ENCODE measurements at places on chromosomes 2 and 18.

DNA sequence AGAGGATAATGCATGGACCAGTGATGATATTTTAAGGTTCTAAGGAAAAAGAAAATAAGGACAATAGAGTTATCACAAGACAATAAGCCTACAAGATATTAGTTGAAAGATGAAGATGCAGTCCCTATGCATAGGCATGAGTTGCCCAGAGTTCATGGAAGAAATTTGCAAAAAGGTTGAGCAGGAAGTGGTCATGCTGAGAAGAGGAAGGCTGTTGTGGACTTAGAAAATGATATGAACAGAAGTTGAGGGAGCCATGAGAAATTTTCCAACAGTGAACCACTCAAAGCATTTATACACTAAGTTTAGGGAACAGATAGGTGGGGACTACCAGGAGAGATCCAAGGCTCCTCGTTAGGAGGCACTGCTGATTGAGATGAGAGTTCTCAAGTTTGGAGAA lies 3.5 kb downstream of the OSBPL6 start:
- DNase-seq = no peak

DNA sequence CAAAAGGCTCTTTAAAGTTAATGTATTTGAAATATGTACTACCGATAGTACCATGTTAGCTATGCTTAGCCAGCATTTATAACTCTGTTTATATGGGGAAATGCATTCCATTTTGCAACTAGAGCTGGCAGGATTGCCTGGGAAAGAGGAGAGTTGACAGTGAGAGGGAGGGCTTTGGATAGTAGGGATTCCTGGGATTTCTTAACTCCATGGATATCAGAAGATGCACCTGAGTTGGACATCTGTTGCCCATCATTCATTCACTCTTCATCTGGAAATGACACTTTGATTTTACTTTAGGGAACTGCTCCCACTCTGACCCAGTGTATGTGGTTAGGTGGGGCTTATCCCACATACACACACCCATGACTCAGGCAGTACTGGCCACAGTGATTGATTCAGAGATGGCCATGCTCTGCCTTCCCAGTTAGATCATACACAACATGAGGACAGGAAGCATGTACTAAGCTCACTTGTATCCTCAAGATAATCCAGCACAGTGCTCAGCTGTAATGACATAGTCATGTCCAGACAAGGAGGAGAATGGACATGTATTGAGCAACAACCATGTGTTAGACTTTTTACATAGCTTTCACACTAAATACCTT lies 248.8 kb downstream of the MREG start:
- DNase-seq = no peak

DNA sequence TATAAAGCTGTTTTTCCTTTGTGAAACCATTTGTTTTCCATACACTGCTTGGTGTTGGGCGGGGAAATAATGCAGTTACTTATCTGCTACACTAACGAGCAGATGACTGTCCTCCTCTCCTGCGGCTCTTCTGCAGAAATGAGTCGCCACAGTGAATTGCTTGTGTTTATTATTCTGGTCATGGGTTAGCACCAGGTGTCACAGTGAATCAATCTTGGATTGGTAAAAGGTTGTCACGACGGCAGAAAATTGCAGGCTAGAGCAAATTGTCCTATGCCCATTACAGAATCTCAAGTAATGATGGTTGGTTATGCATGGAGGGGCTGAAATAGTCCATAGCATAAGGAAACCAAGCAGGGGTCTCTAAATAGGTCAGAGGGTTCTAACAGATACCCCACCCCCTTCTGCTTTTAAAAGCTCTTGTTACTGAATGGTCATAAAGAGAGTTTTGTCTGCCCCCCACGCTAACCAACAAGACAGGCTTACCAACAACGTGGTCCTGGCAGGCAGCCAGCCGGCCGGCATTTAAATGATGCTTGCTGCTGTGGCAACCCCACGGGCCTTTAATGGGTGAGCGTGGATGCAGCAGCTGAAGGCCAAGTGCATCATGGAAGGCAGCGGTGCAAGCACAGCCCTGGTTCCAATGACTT lies 29.5 kb downstream of the RAB31 start:
- DNase-seq = no peak

GRCh38 chr2:147989809-147990403 lies 30.6 kb downstream of the ORC4 start:
- DNase-seq = no peak

GRCh38 chr2:48209214-48209885 lies 303.1 kb upstream of the FBXO11 start:
- DNase-seq = no peak

- no peak for DNase-seq
These were observed 451.8 kb downstream of the TGIF1 start for GRCh38 chr18:3901811-3902210.

GRCh38 chr2:54595999-54596902 lies 127.2 kb upstream of the EML6 start:
- no peak for DNase-seq

DNA sequence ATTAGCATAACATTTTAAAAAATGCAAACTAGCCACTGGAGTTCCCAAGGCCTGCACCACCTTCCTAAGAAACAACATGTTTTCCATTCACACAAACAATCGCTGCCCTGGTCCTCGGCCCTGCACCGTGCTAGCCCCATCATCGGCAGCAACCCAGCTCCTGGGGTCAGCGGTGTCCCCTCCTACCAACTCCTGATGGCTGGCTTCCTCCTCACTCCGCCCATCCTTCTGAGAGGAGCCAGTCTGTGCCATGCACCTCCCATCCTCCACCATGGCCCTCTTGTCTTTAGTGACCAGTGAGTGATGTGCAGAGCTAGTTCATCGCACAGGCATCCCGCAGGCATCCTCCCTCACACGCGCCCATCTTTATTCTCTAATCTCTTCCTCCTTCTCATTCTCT lies 81.9 kb downstream of the LONRF2 start:
- no peak for DNase-seq

DNA sequence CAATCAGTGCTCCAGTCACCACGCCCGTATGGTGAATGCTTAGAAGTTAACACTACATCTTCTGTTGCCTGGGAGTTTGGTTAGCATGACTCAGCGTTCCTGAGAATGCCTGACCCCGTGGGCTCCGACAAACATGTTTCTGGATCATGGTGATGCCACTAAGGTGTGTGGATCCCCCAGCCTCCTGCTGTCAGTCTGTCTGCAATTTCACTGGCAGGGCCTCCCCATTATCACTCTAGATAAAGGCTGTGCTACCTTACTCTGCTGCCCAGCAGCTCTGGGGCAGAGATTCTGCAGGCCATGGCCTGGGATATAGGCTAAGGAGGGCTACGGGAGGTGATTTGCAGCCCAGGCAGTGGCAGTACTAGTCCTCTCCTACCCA lies 66.0 kb downstream of the STPG4 start:
- no peak for DNase-seq

DNA sequence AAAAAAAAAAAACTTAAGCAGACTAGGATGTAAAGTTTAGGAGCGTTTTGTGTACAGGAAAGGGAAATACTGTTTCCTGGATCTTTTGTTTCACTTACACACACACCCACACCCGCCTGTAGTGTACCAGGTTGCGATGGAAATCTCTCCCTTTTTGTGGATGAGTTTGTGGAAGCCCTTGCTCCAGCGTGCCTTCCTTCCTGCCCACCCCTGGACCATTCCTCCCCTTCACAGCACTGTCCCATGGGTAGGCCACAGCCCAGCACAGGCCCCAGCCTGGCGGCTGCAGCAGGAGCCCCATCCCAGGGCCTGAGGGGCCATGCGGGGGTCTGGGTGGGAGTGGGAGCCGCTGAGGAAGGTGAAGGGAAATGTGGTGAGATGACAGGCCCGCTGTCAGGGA lies 15.1 kb downstream of the MALL start:
- DNase-seq = no peak

GRCh38 chr2:36477746-36478145 lies 120.2 kb downstream of the FEZ2 start:
- DNase-seq = no peak

DNA sequence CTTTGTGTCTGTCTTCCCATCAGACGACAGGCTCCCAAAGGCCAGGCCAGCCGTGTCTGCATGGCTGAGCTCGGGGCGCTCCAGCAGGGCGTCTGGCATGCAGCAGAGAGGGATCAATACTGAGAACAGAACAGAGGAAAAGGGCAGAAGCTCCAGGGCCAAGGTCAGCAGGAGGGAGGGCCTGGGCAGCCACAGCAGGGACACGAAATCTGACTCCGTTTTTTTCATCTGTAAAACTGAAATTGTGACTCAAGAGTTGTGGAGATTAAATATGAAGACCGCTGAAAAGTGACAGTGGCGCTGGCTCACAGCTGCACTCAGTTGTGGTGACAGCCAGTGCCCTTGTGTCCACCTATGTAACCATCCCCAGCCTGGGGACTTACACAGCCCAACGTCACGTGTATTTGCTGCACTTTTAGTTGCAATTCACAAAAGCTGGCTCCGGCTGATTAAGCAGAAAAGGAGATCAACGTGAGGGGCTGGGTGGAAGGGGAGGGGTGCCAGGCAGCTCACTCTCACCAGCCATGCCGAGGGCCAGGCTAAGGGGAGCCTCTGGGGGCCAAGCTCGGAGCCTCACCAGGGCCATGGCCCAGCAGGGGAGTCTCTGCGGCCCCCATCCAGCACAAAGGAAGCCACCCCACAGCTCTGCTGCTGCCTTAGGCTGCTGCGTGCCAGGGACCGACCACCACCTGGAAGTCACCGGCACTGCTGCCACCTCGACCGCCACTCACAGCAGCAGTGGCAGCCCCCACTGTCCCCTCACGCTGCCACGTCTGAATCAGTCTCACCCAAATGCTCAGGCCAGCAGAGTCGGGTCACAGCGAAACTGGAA lies 74.7 kb downstream of the EIPR1 start:
- no peak for DNase-seq

DNA sequence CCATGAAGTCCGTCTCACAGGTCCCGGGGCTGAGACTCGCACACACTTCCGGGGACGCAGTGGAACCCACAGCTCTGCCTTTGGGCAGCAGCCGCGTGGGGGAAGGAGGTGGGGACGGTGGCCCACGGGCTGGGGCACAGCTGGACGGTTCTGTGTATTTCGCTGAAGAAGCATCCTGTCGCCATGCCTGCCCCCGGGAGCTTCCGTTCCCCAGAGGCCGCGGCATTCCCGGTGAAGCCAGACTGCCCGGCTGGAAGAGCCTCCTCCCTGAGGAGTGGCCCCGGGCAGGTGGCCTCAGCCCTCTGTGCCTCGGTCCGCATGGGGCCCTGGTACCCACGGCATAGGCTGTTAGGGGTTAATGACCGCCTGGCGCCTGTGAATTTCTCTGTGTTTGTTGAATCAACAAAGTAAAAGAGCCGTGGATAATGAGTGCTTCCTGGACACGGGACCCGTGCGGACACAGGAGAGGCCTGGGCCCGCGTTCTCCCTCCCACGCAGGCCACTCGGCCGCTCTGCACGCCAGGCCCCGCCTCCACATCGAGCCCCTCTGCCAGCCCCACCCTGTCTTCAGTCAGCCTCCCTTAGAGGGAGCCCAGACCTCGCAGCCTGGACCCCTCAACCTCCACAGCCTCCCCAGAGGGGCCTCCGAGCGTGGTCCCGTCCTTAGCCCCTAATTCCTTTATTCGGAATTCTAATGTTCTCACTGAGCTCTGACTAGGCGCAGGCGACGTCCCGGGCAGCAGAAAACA lies 51.0 kb downstream of the KCNG2 start:
- DNase-seq = no peak

GRCh38 chr2:197322724-197323720 lies 12.4 kb upstream of the ANKRD44 start:
- DNase-seq = no peak

DNA sequence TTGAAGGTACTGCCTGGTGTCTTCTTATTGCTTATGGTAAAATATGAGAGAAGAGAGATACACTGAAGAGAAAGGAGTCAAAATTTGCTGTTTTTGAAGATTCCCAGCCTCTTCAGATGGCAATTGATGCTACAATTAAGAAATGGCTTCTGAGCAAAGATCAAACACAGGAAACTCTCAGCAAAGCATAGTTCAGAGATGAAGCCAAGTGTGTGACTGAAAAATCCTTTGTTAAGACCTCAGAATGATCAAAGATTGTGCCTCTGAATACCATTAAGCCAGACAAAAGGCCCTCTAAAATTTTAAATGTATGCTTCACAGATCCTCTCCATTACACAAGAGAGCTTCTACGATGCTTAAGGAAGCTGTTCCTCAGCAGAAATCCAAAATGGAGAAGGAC lies 216.3 kb downstream of the UXS1 start:
- DNase-seq = no peak

GRCh38 chr2:201559067-201559710 lies 84.1 kb downstream of the TMEM237 start:
- DNase-seq = no peak

DNA sequence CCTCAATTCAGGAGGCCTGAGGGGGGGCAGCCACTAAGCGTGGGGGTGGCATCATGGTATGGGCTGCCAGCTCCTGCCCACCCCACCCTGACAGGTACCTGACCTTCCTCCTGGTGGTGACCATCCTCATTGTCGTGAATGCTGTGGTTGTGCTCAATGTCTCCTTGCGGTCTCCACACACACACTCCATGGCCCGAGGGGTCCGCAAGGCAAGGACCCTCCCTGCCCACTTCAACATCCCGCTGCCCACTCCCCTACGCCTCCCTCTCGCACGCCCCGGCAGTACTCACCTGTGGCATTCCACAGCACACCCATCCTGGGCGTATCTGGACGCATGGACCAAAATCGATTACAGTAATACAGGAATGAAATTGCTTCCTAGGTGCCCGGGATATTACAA lies 4.0 kb downstream of the CHRNG start:
- DNase-seq = no peak

DNA sequence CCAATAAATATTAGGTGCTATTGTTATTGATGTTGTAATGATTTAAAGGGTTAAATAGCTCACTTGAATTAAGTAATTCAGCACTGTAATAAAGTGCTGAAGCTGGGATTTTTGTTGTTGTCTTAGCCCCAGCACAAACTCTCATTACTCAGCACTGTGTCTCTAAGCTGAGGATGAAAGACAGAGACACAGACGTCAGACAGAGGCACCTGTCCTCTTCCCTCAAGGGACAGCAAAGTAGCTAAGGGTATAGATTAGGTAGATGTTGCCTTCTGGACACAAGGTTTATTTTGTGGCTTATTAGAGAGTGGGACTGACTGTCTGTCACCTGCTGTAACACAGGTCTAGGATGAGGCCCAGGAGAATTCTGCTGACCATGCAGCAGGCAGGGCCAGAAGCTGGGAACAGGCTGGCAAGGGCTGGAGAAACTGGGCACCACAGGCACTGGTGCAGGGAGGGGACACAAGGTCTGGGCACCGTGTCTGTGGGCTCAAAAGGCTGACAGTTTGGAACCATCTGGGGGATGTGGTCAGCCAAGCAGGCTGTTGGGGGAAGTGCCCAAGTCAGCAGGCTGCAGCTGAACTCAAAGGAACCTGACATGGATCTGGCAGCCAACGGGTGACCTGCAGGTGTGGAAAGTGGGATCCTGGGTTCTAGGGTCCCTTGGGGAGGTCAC lies 20.0 kb upstream of the PTPN4 start:
- no peak for DNase-seq

Data from activated gamma-delta T cell treated with anti-CD3 and anti-CD28 coated beads, Interleukin-2, amount 50 U/mL, for 16 hours (primary cell).